ENCODE measurements at places on chromosomes 1 and 21. TPM values are rescaled to one million over a fixed set of nuclear protein-coding genes. Genes with fewer than 3 reads are reported as not detected.

FAM72B gene
- 0.27 TPM for total RNA-seq

SV2A gene
- total RNA-seq = 4.7 TPM

DNA sequence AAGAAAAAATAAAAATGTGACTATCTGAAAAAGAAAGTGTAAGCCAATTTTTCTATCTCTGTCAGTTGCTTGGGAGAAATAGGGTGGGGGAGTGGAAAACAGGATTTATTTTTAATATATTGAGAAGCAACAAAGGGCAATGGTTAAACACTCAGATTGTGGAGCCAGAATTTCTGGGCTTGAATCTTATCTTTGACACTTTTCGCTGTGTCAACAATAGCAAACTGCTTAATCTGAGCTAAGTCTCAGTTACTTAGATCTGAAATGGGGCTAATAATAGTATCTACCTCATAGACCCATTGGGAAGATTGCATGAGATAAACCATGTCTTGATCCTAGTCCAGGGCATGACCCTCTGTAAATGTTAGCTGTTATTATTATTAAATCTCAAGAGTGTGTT, 468.1 kb downstream of the ADGRL2 start:
- H3K27me3 ChIP-seq = no peaks in the 10 kb centered on the region
- H3K36me3 ChIP-seq = no peaks in the 10 kb centered on the region
- no peak overlapping the region for H3K4me3 ChIP-seq
- no peak overlapping the region for H3K27ac ChIP-seq
- no peak for DNase-seq

DNA sequence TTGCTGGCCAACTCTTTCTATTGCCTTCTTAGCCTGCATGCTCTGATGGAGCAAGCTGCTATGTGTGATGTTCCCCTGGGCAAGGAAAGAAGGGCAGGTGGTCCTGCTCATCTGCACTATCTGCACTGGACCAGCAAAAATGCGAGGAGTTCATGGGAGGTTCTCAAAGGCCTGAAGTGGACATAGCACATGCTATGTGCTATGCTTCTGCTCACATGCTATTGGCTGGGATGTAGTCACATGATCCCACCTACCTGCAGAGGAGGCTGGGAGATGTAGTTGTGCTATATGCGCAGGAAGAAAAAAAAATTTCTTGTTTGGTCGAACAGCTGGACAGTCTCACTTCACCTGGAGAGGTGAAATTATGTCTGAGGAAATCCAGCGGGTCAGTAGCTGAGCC, 587.7 kb downstream of the MATN1 start:
- no peaks in the 10 kb centered on the region for H3K4me1 ChIP-seq
- H3K27ac ChIP-seq = no peak overlapping the region
- no peaks in the 10 kb centered on the region for H3K27me3 ChIP-seq
- no peaks in the 10 kb centered on the region for H3K36me3 ChIP-seq
- DNase-seq = peak; percentile 1

- DNase-seq = no peak
- no peak overlapping the region for H3K27ac ChIP-seq
- no peak overlapping the region for H3K4me3 ChIP-seq
Measured at GRCh38 chr1:18536915-18537314, 56.2 kb downstream of the KLHDC7A start.

FOXD2 gene
- total RNA-seq = 4.6 TPM

GRCh38 chr21:35619184-35619583, 441.1 kb downstream of the SETD4 start:
- no peak for DNase-seq
- H3K27ac ChIP-seq = no peak overlapping the region
- no peaks in the 10 kb centered on the region for H3K27me3 ChIP-seq
- H3K4me1 ChIP-seq = peaks cover 5% of the 10 kb centered on the region
- no peak overlapping the region for H3K4me3 ChIP-seq
- H3K36me3 ChIP-seq = no peaks in the 10 kb centered on the region

SLC2A1 gene
- total RNA-seq = 422 TPM

STPG1 gene
- 8.6 TPM for total RNA-seq

DNA sequence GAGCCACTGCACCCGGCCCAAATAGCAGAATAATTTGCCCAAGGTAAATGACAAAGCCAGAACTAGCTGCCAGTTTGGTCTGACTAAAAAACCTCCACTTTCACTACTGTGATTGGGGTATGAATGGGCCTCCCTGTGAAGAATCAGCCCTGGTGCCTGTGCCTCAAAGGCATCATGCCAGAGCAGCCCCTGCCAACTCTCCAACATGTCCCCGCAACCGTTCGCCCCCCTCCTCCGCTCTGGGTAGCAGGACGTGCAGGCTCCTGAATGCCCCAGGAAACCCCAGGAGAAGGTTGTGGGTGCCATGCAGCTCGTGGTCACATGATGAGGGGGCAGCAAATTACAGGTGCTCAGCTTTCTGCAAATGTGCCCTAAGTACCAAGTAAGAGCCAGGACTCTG, 14.6 kb upstream of the CNTN2 start:
- no peaks in the 10 kb centered on the region for H3K36me3 ChIP-seq
- no peak for DNase-seq
- no peak overlapping the region for H3K27ac ChIP-seq
- no peaks in the 10 kb centered on the region for H3K27me3 ChIP-seq
- H3K4me3 ChIP-seq = no peak overlapping the region

GRCh38 chr1:147223740-147224615, 1.2 kb downstream of the FMO5 start:
- no peak overlapping the region for H3K4me3 ChIP-seq
- no peaks in the 10 kb centered on the region for H3K4me1 ChIP-seq
- H3K36me3 ChIP-seq = no peaks in the 10 kb centered on the region
- no peak overlapping the region for H3K27ac ChIP-seq

DNA sequence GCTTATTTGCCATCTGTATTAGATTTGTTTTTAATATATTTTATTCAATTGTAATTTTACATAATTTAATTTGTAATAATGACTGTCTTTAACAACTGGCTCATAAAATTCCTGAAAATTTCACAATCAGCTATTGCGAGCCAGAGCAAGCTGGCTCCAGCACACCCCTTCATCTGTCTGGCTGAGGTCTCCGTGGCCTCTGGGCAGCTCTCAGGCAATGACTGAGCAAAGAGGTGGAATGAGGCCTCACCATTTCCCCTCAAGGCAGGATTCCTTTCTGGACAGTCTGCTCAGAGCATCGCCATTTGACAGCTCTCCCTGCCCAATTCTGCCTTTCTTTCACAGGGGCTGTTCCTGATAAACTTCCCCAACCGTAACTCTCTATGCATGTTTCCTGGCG, 5.8 kb upstream of the KANK4 start:
- peaks cover 9% of the 10 kb centered on the region for H3K4me1 ChIP-seq
- no peak overlapping the region for H3K27ac ChIP-seq
- H3K4me3 ChIP-seq = no peak overlapping the region
- H3K27me3 ChIP-seq = no peaks in the 10 kb centered on the region
- DNase-seq = peak; percentile 76

DNA sequence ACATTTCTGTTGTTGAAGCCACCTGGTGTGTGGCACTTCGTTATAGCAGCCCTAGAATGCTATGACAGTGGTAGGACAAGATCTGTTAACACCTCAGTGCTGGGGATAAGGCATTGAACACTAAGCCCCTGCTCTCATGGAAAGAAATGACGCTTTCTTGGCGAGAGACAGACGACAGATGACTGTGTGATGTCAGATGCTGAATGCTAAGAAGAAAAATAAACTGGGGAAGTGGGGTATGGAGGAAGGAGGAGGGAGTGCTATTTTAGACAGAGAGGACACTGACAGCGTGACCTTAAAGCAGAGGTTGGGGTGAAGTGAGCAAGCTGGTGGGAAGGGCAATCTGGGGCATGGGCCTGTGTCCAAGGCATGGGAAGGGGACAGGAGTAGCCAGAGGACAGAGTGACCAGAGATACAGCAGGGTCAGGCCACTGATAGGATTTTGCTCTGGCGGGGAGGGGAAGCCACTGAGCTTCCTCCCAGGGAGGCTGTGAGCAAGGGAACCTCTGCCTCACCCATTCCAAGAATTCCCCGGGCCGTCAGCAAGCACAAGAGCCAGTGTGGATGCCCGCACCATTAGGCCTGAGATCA, 15.2 kb downstream of the DOP1B start:
- no peak for DNase-seq
- peaks cover 7% of the 10 kb centered on the region for H3K4me1 ChIP-seq
- no peaks in the 10 kb centered on the region for H3K27me3 ChIP-seq
- peak overlapping the region; percentile 4 for H3K27ac ChIP-seq
- H3K36me3 ChIP-seq = no peaks in the 10 kb centered on the region

KAZN gene
- total RNA-seq = 2.4 TPM

PIK3R3 gene
- 2.2 TPM for total RNA-seq

GRCh38 chr1:115980998-115981993, 5.0 kb downstream of the SLC22A15 start:
- H3K27me3 ChIP-seq = no peaks in the 10 kb centered on the region
- no peak overlapping the region for H3K4me3 ChIP-seq
- peak; percentile 46 for DNase-seq
- H3K36me3 ChIP-seq = no peaks in the 10 kb centered on the region

- H3K36me3 ChIP-seq = no peaks in the 10 kb centered on the region
- DNase-seq = no peak
- no peaks in the 10 kb centered on the region for H3K27me3 ChIP-seq
Measured at GRCh38 chr1:53367503-53368313, 39.8 kb upstream of the LRP8 start.

DNA sequence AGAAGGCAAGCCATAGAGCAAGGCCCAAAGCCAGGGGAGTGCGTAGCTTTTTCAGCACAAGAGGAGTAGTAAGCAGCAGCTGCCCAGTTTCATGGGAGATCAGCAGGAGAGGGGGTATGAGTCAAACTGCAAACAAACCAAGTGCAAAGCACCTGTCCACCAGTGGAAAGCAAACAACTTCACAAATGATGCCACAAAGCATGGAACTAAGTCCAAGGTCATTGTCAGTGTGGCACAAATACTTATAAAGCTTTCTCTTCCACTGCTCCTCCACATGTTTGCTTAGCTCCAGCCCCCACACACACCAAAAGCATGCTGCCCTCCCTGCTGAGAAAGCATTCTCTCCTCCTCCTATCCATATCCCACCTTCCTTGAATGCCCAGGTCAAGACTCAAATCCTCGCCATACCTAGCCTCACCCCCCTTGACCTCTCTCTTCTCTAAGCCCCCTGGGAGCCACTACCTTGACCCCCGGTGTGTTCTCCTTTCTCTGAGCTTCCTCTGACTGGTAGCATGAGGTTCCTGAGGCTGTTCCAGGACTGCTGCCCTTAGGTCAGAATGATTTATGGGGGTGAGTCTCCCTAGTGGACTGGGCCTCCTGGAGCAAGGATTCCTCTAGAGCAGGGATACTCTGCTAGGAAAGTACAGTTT, 70.4 kb downstream of the DMAP1 start:
- H3K27me3 ChIP-seq = no peaks in the 10 kb centered on the region
- no peak overlapping the region for H3K4me3 ChIP-seq
- peaks cover 3% of the 10 kb centered on the region for H3K4me1 ChIP-seq
- H3K27ac ChIP-seq = peak overlapping the region; percentile 65
- no peak for DNase-seq
- no peaks in the 10 kb centered on the region for H3K36me3 ChIP-seq

CD2 gene
- total RNA-seq = not detected

DNA sequence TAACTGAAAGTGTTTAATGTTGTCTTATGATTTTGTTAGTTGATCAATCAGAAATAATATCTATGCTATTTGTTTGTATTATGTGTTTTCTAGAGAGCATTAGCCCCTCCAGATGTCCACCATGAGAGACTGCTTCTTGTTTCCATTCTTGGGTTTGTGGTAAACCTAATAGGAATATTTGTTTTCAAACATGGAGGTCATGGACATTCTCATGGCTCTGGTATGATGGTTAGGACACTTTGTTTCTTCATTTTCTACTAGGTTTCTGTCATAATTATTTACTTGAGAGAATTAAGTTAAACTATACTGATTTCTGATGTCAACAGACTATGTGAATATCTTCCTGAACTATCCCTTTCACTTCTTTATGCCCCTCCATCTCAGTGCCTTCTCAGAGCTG, 16.1 kb downstream of the SLC30A7 start:
- H3K4me1 ChIP-seq = no peaks in the 10 kb centered on the region
- no peak for DNase-seq
- H3K4me3 ChIP-seq = no peak overlapping the region

FYB2 gene
- total RNA-seq = 2.9 TPM

HPDL gene
- total RNA-seq = 78.2 TPM

GRCh38 chr1:25767437-25767770, 32.6 kb upstream of the SELENON start:
- H3K4me1 ChIP-seq = peaks cover 23% of the 10 kb centered on the region
- no peak overlapping the region for H3K4me3 ChIP-seq
- no peaks in the 10 kb centered on the region for H3K27me3 ChIP-seq
- H3K36me3 ChIP-seq = no peaks in the 10 kb centered on the region

- H3K4me1 ChIP-seq = peaks cover 7% of the 10 kb centered on the region
- no peak for DNase-seq
- no peaks in the 10 kb centered on the region for H3K36me3 ChIP-seq
- H3K4me3 ChIP-seq = no peak overlapping the region
Measured at GRCh38 chr1:243250102-243250501, 5.0 kb downstream of the CEP170 start.

- H3K27me3 ChIP-seq = no peaks in the 10 kb centered on the region
- H3K4me3 ChIP-seq = peak overlapping the region; percentile 97
- peaks cover 6% of the 10 kb centered on the region for H3K4me1 ChIP-seq
- DNase-seq = peak; percentile 27
- no peaks in the 10 kb centered on the region for H3K36me3 ChIP-seq
Measured at GRCh38 chr1:19484798-19485361, 459 bp downstream of the CAPZB start.

DNA sequence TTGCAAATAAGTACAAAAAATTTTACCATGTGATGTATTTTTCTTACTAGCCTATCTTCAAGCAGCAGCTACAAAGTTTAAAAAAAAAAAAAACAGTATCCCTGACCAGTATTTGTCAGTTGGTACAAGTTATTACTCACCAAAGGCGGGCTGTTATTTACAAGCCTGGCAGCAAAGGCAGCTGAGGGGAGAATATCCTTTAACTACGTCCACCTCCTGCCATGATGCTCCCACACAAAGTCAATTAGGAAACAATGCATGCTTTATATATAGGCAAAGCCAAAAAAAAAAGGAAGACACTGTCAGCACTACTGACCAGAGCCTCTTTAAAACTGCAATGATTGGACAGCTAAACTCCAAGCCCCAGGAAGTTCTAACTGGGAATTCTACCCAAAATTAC, 13.7 kb downstream of the PSMA5 start:
- no peak overlapping the region for H3K27ac ChIP-seq
- H3K36me3 ChIP-seq = no peaks in the 10 kb centered on the region
- H3K4me3 ChIP-seq = no peak overlapping the region
- no peak for DNase-seq

DNA sequence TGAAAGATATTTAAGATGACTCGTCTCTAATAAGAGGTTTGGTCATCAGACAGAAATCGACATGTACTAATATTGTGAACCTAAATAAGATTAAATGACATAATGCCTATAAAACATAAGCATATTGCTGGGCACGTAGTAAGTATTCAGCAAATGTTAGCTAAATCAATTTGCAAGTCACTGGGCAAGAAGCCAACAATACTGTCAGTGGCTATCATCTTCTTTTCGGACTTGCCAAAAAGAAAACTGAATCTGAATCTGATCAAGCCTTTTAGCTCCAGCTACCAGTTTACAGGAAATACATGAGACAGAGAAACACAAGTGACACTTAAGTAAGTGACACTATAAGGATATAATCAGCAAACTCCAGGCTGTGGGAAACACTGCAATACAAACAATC, 46.0 kb downstream of the RPL5 start:
- no peaks in the 10 kb centered on the region for H3K36me3 ChIP-seq
- no peak overlapping the region for H3K4me3 ChIP-seq
- H3K27ac ChIP-seq = no peak overlapping the region
- H3K4me1 ChIP-seq = peaks cover 7% of the 10 kb centered on the region
- no peaks in the 10 kb centered on the region for H3K27me3 ChIP-seq

SPTA1 gene
- not detected for total RNA-seq

Data from Caco-2 (cell line).